ENCODE measurements at places on chromosomes 5 and 9.
A peak's percentile ranks its signal among the peaks of the same experiment; 100 is the strongest.

- DNase-seq, result no peak
Observed at GRCh38 chr9:136090768-136091581, 4.1 kb downstream of the NACC2 start.

- DNase-seq, result no peak
Observed at GRCh38 chr5:107513337-107514085, 157.2 kb downstream of the EFNA5 start.

DNA sequence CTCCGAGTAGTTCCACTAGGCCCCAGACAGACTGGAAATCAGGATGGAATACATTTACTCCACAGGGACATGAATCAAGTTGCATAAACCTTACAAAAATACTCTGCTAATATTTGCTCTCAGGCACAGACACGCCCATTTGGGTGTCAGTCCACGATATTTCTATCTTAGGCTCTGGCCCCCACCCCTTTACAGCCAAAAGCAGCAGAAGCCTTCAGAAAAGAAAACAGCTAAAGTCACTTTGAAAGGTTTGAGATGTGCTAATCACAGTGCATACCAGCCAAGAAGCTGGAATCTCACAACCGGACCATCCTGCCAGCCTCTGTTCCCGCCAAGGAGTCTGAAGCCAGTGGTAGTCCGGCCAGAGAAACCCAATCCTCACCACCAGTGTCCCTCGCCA, 22.6 kb downstream of the PTPN3 start:
- no peak for DNase-seq

- no peak for DNase-seq
Observed at GRCh38 chr5:116358911-116359418, 215.7 kb downstream of the SEMA6A start.

GRCh38 chr5:60586307-60586901, 113.6 kb downstream of the DEPDC1B start:
- DNase-seq, result no peak

- no peak for DNase-seq
Observed at GRCh38 chr5:156015137-156015536, 311.8 kb upstream of the SGCD start.

DNA sequence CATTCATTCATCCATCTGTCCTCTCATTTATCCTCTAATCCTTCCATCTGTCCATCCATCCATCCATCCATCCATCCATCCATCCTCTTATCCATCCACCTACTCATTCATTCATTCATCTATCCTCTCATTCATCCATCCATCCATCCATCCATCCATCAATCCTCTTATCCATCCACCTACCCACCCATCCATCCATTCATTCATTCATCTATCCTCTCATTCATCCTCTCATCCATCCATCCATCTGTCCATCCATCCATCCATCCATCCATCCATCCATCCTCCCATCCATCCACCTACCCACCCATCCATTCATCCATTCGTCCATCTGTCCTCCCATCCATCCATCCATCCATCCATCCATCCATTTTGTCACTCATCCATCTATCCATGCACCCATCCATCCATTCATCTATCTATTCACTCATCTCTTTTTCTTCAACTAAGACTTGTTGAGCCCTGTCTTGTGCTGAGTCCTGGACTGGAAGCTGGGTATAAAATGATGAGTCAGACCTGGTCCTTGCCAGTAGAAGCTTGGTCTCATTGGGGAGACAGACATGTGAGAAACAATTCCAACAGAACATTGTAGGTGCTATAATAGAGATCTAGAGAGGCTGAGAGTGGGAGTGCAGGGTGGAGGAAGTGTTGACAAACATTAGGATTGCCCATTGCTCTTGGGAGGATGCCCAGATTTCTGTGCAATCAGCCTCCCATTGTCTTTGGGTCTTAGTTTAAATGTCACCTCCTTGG, 55.0 kb upstream of the IER5L start:
- no peak for DNase-seq

GRCh38 chr9:112751056-112751795, 666 bp downstream of the SNX30 start:
- peak; percentile 32 for DNase-seq

GRCh38 chr9:92247981-92248380, 45.5 kb downstream of the IARS1 start:
- no peak for DNase-seq

GRCh38 chr9:86064220-86064619, 35.1 kb downstream of the GOLM1 start:
- DNase-seq, result no peak

GRCh38 chr5:103059525-103059924, 60.4 kb downstream of the GIN1 start:
- DNase-seq, result no peak

GRCh38 chr5:137084016-137084415, 415.1 kb downstream of the SPOCK1 start:
- no peak for DNase-seq

- no peak for DNase-seq
Observed at GRCh38 chr9:3846573-3846972, 320.8 kb upstream of the RFX3 start.

DNA sequence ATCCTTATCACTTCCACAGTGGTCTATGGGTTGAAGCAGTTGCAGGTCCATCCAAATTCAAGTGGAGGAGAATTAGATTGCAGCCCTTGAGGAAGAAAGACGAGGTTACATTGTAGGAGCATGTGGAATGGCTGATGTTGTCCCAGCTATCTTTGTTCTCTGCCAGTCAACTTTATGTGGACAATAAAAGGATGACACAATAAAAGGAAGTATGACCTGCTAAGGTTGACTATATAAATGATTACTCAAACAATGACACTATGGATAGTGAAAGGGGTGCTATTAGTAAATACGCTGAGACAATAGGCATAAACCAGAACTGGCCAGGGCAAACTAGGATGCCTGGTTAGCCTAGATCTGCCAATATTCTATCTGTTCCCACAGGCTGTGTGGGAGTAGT, 12.8 kb upstream of the ZNF618 start:
- no peak for DNase-seq

DNA sequence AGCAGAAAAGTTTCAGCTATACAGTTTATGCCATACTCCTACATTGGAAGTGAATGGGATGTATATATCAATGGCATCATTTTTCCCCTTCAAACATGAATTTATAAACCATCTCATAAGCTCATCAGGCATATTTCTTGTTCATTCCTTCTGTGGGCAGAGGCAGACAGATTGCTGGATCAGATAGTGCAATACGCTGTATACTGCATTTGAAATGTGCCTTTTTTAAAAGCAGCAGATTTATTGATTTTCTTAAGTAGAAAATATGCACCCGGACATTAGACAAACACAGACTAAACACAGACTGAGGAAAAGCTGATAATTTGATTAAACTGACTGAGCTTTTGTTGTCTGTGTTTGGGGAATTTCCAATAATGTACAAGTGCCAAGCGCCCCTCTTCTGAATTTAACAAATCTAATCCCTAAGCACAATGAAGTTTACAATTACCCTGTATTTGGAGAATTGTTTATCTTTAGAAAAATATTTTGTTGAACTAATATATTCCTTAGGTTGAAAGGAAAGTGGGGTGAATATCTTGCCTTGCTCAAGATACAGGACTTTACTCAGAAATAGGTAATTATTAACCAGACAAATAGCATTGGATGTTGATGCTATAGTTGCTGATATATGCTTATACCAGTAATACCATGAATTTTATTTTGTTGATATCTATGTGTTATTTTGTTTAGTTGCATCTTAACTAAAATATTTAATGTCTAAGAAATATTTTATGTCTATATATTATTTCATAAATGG, 566.6 kb upstream of the MEF2C start:
- no peak for DNase-seq

DNA sequence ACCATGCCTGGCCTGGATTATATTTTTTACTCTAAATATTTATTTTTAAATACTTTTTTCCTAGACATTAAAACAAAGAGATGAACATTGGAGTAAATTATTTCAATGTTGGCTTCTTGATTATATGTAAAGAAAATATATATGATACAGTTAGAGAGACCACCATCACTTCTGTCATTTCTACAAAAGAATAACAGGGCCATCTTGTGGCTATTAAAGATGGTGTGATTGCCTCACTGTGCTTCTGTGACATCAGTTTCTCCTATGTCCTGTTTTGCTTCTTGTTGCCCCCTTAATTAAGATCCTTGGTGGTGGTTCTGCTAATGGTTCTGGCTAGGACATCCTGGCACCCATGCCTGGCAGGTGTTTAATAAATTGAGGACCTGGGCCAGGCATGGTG, 32.9 kb downstream of the NDFIP1 start:
- DNase-seq, result no peak

GRCh38 chr9:109974918-109975276, 194.9 kb downstream of the PALM2AKAP2 start:
- no peak for DNase-seq

GRCh38 chr5:133786420-133786819, 174.1 kb upstream of the FSTL4 start:
- no peak for DNase-seq

DNA sequence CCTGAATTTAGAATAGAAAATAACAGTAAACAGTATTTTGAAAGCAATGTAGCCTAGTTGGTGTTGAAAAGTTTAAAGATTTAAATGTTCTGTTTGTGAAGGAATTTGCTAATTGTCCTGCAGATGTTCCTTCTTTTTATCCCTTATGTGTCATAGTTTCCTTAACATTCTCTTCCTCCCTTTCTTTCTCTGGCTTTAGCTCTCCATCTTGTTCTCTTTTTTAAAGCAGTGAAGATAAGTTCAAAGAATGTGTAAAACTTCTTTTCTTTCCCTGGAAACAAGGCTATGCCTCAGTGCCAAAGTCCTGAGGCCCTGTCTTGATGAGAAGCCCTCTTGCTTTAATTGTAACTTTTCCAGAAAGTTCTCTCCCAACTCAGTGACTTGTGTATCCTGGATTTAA, 24.4 kb upstream of the GAS1 start:
- DNase-seq, result no peak

DNA sequence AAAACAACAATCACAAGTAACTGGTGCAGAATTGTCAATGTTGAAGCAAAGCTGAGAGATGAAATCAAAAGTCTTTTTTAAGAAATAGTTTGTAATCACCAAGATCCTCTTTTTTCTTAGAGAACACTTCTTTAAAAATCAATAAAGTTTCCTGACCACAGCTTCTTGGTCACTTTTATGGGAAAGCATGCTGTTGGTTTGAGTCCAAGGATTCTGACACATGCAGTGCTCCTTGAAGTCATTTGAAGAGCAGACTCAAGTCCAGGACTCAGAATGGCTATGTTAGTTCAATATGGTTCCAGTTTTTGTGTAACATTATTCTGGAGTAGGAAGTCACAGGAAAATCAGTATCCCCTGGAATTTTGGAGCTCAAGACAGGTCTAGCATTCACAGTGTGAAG, 480.6 kb downstream of the NR2F1-AS1 start:
- DNase-seq, result no peak

GRCh38 chr5:168017313-168017712, 274.1 kb upstream of the WWC1 start:
- no peak for DNase-seq

DNA sequence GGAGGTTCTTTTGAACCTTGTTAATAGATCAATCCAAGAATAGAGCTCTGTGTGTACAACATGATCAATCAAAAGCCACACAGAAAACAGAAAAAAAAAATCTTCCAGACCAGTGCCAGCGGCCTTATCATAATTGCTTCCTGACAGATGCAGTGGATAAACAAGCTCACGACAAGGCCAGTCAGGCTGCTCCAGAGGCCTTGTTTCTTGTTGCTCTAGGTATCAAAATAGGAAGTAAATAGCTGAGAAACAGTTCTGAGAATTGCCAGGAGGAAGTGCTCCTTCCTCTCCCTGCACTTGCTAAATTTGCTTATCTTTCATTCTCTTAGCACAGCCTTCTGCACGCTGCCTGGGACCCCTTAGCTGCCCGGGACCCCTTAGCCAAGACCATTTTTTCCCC, 199.0 kb upstream of the TARS1 start:
- no peak for DNase-seq

GRCh38 chr5:169244812-169245211, 56.1 kb downstream of the SLIT3 start:
- no peak for DNase-seq

GRCh38 chr5:61267116-61267515, 64.9 kb upstream of the ZSWIM6 start:
- DNase-seq, result no peak

DNA sequence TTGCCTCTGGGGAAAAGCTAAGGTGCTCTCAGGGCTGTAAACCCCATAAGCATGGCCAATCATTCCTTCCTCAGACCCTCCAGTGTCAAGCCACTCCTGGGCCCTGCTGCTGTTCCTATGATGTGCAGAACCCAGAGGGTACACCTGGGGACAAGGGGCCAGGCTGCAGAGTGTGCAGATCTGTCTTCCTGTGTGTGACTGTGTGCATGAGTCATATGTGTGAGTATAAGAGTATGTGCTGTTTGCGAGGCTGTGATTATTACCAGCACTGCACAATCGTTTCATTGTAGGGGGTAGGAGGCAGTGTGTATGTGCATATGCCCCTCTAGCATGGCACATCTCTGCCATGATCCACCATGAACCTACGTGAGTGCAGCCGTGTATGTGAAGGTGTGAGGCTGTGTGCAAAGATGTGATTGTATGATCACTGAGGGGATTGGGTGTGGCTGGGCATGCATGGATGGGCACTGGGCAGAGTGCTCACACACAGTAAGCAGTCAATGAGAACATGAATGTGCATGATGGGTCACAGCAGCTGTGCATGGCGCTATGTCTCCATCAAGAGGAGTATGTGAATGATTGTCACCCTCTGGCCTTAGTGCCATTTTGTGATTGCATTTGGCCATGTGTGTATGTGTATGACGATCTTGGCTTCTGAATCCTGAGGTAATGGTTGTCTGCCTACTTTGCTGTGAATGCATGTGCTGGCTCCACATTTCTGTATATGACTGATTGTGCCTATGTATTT, 2.4 kb upstream of the OR1K1 start:
- DNase-seq, result no peak

DNA sequence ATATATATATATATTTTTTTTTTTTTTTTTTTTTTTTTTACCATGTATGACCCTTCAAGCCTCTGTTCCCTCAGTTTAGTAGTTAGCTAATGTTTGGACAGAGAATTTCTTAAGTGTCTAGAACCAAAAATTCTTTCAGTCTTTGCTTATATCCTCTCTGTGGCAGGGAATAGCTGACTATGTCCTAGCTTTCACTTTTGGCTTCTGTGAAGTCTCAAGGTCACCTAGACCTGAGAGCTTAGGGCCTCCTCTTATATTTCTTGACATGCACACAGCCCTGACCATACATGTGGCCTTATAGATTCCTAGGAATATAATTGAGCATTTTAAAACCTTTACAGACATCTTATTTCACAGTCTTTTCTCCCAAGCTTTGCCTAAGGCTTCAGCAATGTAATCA, 930.8 kb upstream of the CDH9 start:
- DNase-seq, result no peak

GRCh38 chr9:118558891-118559290, 810.3 kb downstream of the BRINP1 start:
- no peak for DNase-seq

GRCh38 chr5:38723426-38723825, 122.4 kb upstream of the OSMR start:
- no peak for DNase-seq

GRCh38 chr5:54524704-54525103, 7.1 kb downstream of the SNX18 start:
- no peak for DNase-seq

GRCh38 chr5:155008669-155009068, 4.9 kb upstream of the KIF4B start:
- DNase-seq, result no peak
